ENCODE measurements at places on chromosomes 1 and 21.

DNA sequence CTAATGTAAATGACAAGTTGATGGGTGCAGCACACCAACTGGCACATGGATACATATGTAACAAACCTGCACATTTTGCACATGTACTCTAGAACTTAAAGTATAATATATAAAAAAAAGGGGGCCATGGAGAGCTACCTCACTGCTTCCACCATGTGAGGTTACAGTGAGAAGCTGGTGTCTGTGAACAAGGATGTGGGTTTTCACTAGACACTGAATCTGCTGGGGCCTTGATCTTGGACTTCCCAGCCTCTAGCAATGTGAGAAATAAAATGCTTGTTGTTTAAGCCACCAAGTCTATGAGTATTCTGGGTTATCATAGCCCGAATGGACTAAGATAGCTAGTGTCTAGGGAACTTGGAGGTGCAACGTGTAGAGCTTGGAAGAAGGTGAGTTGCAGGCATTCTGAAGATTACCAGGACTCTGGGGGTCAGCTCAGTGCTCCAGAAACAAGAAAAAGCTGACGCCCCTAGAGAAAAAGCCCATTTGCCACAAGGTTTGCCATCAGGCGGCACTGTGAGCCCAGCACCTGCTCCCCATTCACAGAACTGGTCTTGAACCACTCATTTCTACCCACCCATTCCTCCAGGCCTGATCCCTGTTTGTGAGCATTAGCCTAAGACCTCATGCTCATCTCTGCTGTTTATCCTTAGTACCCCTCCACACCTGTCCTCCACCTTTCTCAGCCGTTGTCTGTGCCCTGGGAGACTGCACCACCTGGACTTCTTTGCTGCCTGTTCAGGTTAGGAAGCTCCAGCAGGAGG is 15.1 kb upstream of the FYB2 start:
- no peak for DNase-seq

GRCh38 chr1:1788136-1788535 is 9.9 kb upstream of the NADK start:
- no peak for DNase-seq

GRCh38 chr1:34066981-34067603 is 97.9 kb downstream of the CSMD2 start:
- DNase-seq, result no peak

DNA sequence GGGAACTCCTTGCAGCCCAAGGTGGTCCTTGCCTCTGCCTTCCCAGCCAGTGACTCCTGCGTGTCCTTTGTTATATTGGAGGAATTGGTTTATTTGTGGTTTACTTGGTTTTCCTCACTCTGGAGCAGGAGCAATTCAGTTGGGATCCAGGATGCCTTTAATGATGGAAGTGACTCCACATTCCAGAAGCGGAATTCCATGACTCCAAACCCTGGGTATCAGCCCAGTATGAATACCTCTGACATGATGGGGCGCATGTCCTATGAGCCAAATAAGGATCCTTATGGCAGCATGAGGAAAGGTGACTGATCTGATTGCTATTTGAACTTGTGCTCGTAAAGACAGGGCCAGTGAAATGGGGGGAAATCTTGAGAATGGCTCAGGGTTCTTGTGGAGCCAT is 15.1 kb upstream of the PIGV start:
- DNase-seq, result no peak

GRCh38 chr1:206912445-206913095 is 9.2 kb downstream of the FCMR start:
- no peak for DNase-seq

DNA sequence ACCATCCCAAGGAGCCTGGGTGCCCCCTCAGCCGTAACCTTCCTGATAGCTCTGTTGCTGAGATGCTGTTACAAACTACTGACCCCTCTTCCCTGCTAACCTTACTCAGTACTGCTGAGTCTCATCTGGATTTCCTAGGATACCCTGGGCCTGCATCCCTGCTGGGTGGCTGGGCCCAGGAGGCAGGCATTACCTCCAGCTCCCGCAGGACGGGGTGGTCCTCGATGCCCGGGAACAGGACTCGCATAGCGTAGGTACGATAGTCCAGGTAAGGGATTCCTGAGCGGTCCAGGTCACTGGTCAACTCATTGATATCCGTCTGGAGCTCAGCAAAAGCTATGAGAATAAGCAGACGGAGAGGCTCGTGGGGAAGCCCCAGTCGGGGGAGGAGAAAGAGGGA is 131.9 kb upstream of the CD34 start:
- no peak for DNase-seq

GRCh38 chr1:47685763-47686066 is 247.9 kb downstream of the FOXD2 start:
- no peak for DNase-seq

DNA sequence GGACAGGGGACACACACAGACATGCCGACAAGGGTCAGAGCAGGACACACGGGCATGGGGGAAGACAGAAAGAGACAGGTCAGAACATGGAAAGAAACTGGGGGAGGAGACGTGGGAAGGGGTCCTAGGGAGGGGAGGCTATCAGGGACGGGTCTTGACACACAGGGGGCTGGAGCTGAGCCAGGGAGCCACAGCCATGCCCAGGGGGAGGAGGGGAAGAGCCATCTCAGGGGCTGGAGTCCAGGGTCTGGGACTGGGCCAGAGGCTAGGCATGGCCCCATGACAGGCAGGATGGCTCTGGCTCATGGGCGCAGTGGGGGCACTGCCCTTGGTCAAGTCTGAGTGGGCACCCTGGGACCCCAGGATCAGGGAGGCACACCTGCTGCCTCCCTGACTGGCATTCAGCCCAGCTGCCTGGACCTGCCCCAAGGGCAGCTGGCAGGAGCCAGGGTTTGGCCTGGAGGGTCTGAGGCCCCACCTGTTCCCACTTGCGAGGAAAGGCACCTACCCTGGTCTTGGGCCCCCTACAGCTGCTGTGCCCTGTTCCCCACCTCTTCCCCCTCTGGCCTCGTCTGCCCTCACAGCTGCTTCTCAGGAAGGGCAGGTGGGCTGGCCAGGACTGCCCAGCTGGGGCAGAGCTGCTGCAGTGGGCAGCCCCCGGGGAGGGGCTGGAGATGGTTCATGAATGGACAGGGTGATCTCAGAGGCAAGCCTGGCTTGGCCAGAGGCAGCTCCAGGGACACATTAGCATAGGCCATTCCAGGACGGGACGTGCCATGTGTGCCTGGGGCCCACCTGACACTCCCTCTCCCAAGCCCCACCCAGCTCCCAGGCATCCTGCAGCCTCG is 42.9 kb downstream of the HSPG2 start:
- no peak for DNase-seq

GRCh38 chr21:19995253-19995652 is 1003.0 kb upstream of the NCAM2 start:
- no peak for DNase-seq

- no peak for DNase-seq
Observed at GRCh38 chr1:225655509-225656258, 2.8 kb upstream of the ENAH start.

- DNase-seq, result no peak
Observed at GRCh38 chr1:100164216-100164615, 13.8 kb downstream of the LRRC39 start.

GRCh38 chr1:117534995-117535467 is 70.8 kb upstream of the TENT5C start:
- no peak for DNase-seq

DNA sequence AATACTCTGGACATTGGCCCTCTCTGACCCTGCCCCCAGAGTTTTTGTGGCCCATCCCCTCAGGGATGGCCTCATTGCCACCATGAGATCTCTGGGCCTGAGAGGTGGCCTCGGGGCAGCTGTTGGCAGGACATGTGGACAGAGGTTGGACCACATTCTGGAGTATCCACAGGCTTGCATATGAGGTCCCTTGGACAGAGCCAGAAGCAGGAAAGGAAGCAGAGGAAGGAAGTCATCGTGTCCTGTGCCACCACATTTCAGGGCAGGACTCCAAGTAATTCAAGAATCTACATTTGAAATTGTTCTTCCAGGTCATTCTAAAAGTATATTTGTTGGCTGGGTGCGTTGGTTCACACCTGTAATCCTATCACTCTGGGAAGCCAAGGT is 95.9 kb upstream of the PPP2R5A start:
- DNase-seq, result no peak

DNA sequence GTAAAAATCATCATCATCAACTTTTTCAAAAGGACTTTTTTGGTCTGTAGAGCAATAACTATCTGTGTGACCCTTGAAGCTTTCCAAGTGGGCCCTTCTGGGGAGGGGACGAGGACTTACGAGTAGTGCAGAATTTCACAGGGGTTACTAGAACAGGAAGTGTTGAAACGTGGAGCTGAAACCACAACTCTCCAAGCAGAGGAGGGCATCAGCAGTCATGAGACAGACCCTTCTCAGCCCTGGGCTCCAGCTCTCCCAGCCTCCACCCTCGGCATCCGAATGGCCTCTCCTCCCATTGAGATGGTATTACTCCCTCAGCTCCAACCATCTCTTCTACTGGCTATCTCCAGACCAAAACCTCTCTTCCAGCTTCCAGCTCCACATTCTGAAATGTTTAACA is 3.6 kb downstream of the FAM89A start:
- no peak for DNase-seq

DNA sequence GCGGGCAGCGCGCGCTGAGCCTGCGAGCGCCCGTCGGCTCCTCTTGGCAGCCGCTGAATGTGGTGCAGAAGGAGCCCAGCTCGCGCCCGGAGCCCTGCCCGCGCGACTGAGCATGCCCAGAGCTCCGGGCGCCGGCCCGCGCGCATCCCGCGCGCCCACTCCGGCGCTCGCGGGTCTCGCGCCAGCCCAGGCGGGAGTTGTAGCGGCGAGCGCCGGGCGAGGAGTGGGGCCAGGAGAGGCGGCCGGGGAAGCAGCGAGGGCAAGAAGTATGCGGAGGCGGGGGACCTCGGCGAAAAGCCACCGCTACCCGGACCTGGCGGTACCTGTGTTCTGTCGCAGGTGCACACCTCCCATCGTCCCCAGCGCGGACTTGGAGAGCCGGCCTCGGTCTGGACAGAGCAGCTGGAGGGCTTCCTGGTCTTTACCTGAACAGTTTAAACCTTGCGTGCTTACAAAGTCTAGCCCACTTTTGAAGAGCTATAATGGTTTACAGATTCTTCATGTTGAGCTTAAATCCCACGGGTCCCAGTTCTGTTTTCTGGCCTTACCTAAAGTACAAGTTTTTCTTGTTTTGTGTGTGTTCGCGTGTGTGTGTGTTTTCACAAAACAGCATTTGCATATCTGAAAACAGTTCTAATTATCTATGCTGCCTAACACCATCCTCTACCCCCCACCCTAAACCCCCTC is at the start of gene DDAH1:
DDAH1 (minus strand) TSS at position 61 of the 687 bp plus-strand sequence. CDS start 114 bp downstream, outside the sequence.
- peak; percentile 81 for DNase-seq

GRCh38 chr1:71881611-71882010 is 400.7 kb downstream of the NEGR1 start:
- DNase-seq, result no peak

DNA sequence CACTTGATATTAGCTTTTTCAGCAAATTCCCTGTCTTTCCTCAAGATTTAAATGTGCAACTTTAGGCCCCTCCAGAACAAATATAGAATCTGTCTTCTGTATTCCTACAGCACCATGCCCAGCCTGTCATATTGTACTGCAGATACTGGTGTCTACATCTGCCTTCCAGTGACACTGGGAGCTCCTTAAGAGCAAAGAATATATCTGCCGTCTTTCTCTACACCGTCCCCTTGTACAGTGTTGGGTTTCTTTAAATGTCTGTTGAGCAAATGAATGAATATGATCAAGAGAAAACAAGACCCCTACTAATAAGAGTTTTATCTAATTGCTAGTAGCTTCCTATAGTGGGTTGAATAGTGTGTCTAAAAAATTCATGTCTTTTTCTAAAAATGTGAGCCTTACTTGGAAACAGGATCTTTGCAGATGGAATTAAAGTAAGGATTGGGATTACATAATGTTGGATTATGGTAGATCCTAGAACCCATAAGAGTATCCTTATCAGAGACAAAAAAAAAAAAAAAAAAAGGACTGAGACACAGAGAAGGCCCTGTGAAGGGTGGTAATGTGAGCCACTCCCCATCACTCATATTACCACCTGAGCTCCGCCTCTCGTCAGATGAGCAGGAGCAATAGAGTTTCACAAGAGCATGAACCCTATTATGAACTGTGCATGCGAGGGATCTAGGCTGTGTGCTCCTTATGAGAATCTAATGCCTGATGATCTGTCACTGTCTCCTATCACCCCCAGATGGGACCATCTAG is 128.6 kb downstream of the FAF1 start:
- no peak for DNase-seq

GRCh38 chr1:112743174-112744008 is 28.3 kb upstream of the PPM1J start:
- no peak for DNase-seq

DNA sequence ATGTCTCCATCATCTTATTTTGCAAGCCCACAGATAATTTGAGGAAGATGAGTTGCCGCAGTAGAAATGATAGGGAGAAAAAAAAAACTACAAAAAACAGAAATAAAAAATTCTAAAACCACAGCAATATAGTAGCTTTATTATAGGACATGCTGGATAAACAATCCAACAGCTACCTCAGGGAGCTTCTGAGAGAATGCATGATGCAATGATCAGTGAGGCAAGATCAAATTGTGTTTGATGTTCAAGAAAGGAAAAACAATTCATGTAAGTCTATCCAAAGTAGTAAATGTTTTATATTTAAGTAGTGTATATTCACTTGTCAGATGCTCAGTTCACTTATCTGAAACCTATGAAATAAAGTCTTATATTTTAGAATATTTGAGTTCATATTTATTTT is 6.7 kb downstream of the CR1L start:
- no peak for DNase-seq

DNA sequence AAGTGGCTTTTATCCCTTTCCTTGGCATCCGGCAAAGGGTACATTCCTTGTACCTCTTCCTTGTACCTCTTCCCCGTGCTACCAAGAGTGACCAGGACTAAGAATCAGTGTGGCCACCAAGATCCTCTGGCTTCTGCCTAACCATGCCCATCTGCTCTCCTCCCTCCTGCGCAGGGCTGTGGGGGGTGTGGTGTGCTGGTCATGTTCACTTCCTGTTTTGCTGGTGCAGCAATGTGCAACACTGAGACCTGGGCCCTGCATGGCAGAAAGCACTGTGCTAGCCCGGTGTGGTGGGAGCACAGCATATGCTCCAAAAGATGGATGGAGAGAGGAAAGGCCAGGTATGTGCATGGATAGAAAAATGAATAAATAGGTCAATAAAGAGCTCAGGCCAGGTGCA is 33.3 kb upstream of the TENT5C start:
- no peak for DNase-seq

- DNase-seq, result no peak
Observed at GRCh38 chr1:224742349-224742748, 126.2 kb downstream of the CNIH3 start.

- no peak for DNase-seq
Observed at GRCh38 chr1:22916471-22916820, 56.2 kb downstream of the LACTBL1 start.

- peak; percentile 15 for DNase-seq
Observed at GRCh38 chr21:42447732-42448131, 44.0 kb downstream of the UBASH3A start.

- DNase-seq, result peak; percentile 49
Observed at GRCh38 chr1:162822391-162823200, 32.1 kb downstream of the HSD17B7 start.

Data from Peyer's patch (tissue), 4 donors.